ENCODE measurements at places on chromosomes 3 and 15. TPM values are rescaled to one million over a fixed set of nuclear protein-coding genes. Genes with fewer than 3 reads are reported as not detected.

Gene SRP14
- 306 TPM for polyA plus RNA-seq

Gene ENTPD3
- polyA plus RNA-seq, result 0.71 TPM

Gene CPLX3
- polyA plus RNA-seq, result not detected

Gene TRIM59
- 8.3 TPM for polyA plus RNA-seq

Gene CPN2
- polyA plus RNA-seq, result 0.09 TPM

Gene GRK7
- not detected for polyA plus RNA-seq

Gene CLDN16
- polyA plus RNA-seq, result not detected

Gene GABRA5
- not detected for polyA plus RNA-seq

Gene FOXB1
- not detected for polyA plus RNA-seq

Gene VIPR1
- polyA plus RNA-seq, result 2.8 TPM

Gene MASP1
- polyA plus RNA-seq, result 5.4 TPM

All from hindlimb muscle (tissue), 1 donor.